Immature natural killer cell (primary cell): ENCODE measurements at places on chromosomes 2 and 18. TPM values are rescaled to one million over a fixed set of nuclear protein-coding genes. Genes with fewer than 3 reads are reported as not detected.

DNA sequence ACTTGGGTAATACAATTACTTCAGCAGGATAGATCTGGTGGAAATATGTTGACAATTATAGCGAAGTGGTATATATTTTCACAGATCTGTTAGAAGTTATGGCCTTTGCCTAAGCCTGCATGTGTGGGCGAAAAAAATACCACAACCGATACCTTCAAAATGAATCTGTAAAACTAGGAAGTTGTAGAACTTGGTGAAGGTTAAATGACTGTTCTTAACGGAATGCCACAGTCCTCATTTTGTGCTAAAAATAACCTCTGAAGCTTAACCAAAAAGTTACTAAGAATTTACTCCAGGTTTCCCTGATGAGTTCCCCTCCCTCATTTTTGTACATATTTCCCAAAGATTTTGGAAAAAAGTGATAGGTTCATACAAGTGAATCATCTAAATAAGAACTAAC, 550.7 kb downstream of the THSD7B start:
- no peak for DNase-seq

DNA sequence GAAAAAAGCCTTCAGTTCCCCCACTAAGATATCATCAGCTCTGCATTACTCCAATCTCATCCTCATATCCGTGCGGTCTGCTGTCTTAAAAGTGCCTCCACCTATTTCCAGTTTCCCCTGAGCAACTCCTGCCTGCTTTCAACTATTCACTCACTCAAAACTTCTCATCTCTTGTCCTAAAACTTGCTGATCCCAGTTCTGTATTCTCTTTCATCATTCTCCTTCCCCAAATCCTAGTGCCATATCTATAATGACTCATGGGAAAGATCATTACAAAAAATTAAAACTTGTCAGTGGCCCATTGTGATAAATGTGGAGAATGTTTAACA, 20.0 kb downstream of the ACVR1 start:
- DNase-seq, result no peak

DNA sequence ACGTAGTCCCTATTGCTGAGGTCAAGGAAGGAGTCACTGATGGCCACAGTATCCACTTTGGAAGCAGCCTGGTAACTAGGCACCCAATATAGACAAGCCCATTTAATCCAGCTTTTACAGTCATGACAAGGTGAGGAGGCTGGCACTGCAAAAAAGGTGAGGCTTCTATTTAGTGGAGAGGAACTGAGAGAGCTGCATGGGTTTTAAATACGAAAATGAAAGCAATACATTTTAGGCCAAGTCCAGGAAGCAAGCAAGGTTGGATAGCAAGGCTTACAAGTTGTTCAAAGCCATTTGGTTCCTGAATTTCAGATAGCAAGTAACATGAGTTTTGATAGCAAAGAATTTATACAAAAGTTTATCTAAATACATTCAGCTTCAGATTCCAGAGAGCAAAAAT, 80.4 kb downstream of the SGPP2 start:
- no peak for DNase-seq

Gene INPP4A
- polyA plus RNA-seq, result 35.0 TPM

DNA sequence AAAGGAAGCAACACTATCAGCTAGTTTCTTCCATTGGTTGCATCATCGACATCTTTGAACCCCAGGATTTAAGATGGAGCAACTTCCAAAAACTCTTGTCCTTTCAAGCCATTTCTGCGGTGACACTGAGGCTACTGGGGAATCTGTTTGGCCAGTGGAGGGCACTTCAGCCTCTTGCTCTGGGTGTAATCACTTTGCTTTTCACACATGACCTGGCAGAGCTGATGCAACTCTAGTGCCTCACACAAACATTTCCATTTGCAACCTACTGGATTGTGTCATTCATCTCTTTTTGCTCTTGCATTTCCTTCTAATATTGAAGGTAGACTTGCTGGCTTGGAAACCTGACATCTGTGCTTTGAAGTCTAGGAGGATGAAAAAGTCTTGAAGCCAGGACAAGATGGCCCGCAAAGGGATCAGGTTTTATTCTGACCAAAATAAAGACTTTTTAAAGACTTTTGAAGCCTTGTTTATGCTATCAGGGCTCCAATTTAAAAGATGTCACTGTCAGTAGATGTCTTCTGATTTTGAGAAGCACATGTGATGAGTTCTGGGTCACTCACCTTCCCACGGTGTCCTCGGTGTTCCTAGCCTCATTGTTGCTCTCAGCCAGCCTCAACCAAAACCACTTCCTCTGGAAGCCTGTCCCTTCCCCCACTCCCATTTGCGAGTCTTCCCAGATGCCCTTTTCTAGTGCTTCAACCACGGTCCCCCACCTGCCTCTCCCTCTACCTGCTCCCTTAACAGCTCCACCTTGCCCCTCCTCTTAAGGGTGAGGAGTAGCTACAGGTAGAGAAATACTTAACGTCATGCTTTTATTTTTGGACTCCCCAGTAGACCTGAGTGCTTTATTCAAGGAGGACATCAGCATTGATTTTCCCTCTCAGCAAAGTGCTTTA, 69.7 kb upstream of the KCNE4 start:
- no peak for DNase-seq

DNA sequence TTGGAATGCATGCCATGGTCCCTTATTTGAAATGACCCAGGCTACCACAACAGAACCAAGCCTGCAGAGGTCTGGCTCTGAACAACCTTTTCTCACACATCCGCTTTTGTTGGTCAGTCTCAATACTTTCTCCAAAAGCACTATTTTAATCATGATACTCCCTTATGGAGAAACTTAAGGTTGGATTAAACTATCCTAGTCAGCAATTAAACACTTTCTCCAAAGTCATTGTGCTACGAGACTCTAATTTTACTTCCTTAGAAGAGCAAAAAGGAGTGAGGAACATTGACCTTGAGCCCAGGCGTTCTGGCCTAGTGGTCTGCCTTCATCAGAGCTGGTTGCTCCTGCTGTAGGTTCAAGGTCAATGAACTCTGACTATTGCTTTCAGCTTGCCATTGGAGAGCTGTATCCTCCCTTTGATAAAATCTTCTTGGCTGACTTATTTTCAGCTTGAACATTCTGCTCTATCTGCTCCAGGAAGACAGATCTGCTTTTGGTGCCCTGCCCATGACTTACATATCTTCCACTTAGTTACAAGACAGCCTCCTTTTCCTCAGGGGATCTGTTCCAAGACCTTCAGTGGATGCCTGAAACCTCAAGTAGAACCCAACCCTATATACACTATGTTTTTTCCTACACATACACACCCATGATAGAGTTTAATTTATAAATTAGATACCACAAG, 91.2 kb downstream of the NCKAP5 start:
- DNase-seq, result no peak

Gene TACR1
- not detected for polyA plus RNA-seq

DNA sequence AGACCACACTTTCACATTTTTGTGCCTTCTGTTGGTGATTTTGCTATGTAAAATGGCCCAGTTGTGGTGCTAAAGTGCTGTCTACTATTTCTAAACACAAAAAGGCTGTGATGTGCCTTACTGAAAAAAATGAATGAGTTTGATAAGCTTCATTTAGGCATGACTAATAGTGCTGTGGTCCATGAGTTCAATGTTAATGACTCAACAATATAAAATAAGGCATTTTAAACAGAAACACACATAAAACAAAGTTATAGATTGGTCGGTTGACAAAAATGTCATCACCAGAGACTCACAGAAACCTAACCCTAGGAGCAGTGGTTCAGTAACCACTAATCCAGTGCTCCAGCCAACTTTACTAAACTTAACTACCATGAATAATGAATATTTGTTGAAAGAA, 160.0 kb downstream of the DNAH6 start:
- no peak for DNase-seq

DNA sequence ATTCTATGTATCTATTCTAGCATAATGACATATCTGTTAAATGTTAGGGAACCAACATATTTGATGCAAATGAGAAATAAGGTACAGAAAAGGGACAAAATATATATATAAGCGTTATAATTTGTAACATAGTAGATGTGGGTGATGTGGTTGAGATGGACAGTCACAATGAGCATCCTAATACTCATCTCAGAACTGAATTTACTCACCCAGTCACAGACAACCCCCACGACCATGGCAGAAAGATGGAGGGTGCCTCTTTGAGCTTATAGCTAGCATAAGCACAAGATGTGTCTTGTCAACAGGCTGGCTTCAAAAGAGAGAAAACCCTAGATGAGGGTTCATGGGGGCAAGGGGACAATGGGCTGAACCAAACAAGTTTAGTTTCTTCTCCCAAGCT, 9.1 kb upstream of the DSG3 start:
- no peak for DNase-seq

Gene MAPK4
- polyA plus RNA-seq, result not detected

- no peak for DNase-seq
Observed at GRCh38 chr18:75927791-75928190, 500.3 kb upstream of the SMIM21 start.

DNA sequence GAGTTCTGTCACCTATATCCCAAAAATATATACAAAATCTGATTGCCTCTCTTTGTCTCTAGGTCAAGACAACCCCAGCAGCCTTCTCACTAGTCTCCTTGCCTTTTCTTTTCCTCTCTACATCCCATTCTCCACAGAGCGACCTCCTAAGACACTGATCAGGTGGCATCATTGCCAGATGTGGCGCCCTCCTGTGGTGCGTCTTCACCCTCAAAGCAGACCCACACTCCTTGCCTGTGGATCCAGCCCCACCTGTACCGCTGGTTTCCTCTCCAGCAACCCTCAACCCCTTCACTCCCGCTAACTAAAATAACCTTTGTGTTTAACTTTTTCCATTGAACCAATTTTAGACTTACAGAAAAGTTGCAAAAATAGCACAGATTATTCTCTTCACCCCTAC, 273.3 kb downstream of the GLI2 start:
- no peak for DNase-seq

DNA sequence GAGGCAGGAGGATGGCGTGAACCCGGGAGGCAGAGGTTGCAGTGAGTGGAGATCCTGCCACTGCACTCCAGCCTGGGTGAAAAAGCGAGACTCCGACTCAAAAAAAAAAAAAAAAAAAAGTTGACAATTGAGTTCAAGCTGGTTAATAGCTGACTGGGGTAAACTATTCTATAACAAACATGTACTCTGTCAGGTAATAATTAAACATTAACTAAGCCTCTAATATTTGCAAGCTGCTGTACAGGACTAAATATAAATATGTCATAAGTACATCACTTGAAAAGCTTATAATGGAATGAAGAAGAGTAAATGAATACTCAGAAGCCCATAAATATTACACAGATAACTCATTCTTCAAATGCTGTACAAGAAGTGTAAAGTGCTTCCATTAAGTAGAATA, 190.4 kb upstream of the CRIM1 start:
- no peak for DNase-seq

- DNase-seq, result no peak
Observed at GRCh38 chr2:69667805-69668382, 24.4 kb upstream of the AAK1 start.

DNA sequence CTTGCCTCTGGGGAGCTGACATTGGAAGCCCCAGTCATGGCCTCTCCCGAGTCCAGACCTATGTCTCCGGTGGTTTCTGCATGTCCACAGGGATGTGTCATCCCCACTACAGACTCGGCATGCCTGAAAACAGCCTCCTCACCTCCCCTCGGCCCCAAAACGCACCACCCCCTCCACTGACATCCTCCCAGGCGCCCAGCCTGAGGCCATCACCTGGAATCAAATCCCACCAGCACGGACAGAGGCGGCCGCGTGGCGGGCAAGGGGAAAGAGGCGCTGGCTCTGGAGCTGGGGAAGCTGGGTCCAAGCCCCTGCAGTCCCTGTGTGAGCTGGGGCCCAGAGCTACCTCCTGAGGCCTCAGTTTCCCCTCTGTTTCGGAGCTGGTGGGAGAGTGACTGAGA, 69.9 kb upstream of the SMAD7 start:
- no peak for DNase-seq

DNA sequence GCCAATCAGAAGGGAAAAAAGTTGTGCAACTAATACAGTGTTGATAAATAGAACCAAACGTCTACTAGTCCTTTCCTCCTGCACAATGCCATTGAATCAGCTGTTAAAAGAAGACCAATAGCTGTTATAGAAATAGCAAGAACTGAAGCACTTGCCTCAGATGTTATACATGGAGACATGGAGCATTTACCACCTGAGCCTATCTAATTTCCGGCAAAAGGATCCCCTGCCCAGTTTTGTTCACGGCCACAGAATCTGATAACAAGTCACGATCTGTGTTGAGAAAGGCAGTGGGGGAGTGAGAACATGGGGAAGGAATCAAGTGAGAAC, 285.4 kb downstream of the ZEB2 start:
- DNase-seq, result no peak

DNA sequence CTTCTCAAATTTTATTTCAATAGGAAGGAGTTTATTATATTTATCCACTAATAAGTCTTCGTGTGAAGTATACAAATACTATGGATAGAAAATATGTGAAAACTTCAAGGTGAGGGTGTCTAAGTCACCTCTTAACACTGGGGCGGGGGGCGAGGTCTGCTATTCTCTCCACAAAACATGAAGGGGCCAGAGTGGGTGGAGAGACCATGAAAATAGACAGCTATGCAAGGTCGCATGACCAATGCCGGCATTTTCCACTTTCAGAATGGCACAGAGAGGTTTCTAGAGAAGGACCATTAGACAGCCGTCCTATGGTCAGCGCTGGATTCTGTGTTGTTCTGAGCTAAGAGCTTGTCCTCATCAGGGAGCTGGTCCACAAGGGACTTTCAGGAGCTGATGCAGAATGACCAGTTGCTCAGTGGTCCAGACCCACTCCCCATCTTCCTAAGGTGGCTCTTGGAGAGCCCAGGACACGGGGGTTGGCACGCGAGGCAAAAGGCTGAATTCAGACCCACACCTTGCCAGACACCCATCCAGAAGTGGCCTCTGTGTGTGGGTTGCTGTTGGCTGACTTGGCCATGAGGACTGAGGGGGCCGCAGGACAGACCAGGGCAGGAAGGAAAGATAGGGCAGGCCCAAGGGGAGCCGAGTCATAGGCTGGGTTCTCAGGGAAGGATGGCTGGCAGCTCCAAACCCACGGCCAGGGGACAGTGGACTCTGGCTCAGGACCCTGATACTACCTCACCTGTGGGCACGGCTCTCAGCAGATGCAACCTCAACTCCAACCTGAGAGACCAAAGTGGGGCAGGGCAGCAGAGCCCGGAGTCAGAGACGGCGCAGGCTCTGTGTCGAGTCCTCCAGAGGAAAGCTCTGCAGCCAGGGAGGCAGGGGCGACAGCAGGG, 69.8 kb downstream of the NDUFA10 start:
- no peak for DNase-seq

Gene STPG4
- polyA plus RNA-seq, result not detected

Gene SLC25A52
- not detected for polyA plus RNA-seq

Gene LONRF2
- not detected for polyA plus RNA-seq
